ENCODE measurements at places on chromosomes 5 and 9.

- no peak for DNase-seq
These were observed 153.6 kb upstream of the TYRP1 start for GRCh38 chr9:12539580-12539975.

GRCh38 chr9:14488421-14489190, 174.7 kb upstream of the NFIB start:
- DNase-seq: no peak

DNA sequence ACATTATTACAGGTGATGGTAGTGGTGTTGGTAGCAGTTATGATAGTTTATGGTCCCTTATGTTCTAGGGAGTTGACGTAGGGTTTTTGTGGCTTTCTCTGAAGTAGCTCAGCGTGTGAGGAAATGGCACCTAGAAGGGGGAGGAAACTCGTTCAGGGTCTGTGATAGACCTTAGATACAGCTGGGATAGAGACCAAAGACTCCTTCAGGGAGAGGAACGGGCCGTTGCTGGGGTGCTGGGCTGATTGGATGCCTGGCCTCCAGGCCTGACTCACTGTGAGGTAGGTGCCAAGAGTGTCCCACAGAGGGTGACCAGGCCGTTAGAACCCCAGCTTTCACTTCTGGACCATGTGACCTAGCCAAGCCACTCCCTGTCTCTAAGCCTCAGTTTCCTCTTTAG, 96.6 kb downstream of the DAB2IP start:
- DNase-seq: no peak

DNA sequence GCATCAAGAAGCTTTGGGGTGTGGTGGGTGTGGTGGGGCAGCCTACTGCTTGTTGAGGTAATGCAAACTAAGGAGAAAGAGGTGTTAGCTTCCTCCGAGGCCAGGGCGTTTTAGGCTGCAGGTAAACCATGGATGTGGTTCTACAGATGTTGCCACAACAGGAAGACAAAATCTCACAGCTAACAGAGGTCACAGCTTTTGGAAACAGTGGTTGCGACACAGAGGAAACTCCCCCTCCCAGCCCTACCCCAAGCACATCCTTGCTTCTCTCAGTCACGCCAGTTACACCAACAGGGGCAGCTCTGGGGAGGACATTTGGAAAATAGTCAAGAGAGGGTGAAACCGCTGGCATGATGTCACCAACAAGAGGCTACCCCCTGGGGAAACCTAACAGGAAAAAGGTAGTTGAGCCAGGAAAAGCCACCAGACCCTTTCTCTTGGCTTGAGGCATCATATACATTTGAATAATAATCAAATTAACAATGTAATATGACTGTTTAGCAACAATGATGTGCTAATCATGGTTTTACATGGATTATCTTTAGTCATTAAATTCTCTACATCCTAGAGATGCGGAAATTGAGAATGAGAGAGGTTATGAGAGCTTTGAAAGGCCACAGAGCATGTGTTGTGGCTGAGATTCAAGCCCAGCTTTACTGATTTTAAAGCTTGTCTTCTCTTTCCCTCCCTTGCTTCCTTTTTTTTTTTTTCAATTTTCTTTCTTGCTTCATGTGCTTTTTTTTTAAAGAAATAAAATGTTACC, 82.2 kb upstream of the IL12B start:
- peak; percentile 16 for DNase-seq

DNA sequence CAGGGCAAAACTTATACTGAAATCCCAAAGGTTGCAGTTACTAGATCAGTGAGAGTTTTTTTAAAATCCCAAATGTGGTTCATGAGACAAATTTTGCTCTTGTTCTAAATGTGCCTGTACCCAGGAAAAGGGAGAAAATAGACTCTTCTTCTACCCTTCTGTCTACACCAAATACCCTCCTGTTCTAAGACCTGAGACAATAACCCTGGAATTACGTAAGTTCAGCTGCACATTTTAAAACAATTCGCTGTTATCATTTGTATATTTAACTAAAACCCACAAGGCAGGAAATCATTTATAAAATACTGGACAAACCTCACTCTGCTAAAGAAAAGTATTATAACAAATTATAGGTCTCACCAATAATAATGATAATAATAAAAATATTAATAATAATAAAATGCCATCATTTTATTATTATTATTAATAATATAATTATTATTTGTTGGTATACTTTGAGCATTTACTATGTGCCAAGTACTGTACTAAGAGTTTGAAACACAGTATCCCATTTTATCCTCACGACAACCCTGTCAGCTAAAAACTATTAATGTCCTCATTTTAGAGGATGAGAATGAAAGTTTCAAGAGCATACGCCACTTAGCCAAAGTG, 49.8 kb upstream of the AFAP1L1 start:
- DNase-seq: no peak

- DNase-seq: no peak
These were observed 664.7 kb downstream of the ACTL7B start for GRCh38 chr9:108191065-108191464.
